ENCODE measurements at places on chromosomes 16 and 17.

- no peak for DNase-seq
These were observed 1.2 kb downstream of the ATMIN start for GRCh38 chr16:81036751-81037350.

GRCh38 chr17:34673995-34674890 is 94.9 kb downstream of the TMEM132E start:
- no peak for DNase-seq

- DNase-seq: peak; percentile 41
These were observed 9.2 kb downstream of the SGSM2 start for GRCh38 chr17:2346475-2346874.

- DNase-seq: no peak
These were observed 190.1 kb upstream of the FOXF1 start for GRCh38 chr16:86320237-86320595.

DNA sequence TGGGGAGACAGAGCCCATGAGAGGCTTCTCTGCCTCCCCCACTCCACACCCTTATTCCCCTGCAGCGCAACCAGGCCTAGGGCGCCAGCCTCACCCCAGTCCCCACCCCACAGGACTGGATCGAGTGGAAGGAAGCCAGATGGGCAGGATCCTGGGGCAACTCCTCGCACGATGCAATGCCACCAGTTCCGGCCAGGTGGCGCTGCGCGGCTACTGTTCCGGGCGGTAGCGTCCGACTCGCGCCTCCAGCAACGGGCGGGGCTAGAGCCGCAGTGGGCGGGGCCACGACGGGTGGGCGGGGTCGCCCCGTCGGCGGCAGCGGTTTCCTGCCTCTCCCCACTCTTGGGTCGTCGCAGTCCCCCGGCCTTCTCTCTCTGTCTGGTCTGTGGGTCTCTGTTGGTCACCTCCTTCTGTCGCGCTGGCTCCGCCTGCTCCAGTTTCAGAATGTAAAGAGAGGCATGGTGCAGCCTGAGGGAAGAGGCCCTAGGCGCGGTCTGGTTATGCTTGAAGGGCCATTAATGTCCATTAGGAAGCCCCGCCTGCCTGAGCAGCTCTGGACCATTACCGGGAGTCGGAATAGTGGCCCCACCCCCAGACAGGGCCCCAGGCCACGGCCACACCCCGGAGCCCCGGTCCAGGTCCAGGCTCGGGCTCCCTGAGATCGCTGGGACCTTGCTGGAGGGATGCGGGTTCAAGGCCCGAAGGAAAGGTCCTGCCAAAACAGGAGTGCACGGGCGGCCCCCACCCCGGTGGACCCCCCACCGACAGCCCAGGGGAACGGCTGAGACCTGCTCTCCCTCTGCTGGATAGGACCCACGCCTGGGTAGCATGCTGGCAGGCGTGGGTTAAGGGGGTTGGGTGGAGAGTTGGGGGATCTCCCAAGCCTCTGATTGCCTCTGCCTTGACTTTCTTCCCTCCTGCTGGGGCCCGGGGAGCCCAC is 3.3 kb upstream of the NHERF2 start:
- peak; percentile 95 for DNase-seq
